ENCODE measurements at places on chromosomes 1 and 21.

DNA sequence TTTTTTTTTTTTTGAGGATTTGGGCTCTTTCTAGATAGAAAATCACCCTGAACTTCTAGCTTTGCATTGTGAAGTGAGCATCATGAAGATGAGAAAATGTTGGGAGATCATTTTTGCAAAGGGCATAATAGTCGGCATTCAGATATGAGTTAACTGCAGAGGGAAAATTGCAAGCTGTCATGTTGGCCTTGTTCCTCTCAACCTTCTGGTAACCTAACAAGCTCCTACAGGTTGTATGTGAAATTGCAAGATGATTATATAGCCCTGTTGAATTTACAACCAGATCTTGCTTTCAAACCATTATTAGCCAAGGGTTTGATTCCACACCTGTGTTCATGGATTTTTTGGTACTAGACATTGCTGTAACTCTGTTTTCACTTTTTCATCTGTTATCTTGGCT lies 2.2 kb downstream of the ELOA start:
- peak; percentile 64 for DNase-seq

GRCh38 chr1:29428280-29428615 lies 191.9 kb downstream of the PTPRU start:
- no peak for DNase-seq

- DNase-seq = peak; percentile 45
These were observed 60.6 kb upstream of the AKT3 start for GRCh38 chr1:243910607-243911006.

- peak; percentile 86 for DNase-seq
These were observed 52.6 kb downstream of the S100B start for GRCh38 chr21:46552274-46552673.

DNA sequence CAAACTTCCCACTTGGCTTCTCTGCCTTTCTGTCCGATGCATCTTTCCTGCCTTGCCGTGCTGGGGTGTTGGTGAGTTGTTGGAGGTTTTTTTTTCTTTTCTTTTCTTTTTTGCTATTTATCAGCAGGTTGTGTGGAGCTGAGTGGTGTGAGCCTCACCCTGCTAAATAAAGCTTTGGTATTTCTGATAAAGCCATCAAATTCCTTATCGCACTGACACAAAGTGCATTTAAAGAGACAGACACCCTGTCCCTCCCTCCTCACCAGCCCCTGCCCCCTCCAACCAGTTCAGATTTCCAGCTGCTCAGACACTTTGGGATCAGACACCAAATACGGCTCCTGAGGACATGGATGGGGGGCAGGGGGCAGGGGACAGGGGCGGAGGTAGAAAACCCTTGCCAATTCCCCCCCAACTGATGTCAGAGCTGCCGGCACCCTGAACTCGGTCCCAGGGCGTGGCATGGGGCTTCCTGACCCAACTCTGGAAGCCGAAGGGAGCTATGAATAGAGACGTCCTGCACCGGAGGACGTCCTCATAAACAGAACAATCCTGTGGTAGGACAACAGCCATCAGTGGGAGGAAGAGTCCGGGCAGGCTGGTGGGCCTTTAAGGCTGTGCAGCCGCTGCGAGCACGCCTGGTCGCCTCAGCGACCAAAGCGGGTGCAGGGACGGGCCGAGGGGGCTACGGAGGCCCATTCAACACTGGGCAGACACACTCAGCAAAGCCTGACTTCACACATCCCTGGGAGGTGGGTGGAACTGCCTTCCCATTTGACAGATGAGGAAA lies 79.0 kb downstream of the CASZ1 start:
- no peak for DNase-seq

- no peak for DNase-seq
These were observed 18.4 kb upstream of the REG4 start for GRCh38 chr1:119829625-119830024.

DNA sequence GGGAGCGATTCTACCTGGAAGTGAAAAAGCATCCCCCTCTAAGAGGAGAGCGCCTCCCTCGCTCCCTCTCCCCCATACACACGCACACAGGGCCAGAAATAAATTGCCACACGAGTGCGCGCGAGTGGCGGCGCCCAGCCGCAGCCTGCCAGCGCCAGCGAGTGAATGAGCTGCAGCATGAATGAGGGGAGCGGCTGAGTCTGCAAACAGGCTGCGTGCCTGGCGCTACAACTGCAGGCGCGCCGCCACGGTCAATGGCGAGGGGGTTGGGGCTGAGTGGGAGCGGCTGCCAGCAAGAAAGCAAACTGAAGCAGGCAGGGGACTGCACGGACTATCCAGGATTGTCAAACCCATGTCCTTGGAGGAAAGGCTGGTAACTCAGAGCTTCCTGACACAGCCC lies 2.2 kb downstream of the CAMK1G start:
- DNase-seq = no peak

GRCh38 chr21:40847951-40848350 lies 993 bp upstream of the DSCAM start:
- no peak for DNase-seq

DNA sequence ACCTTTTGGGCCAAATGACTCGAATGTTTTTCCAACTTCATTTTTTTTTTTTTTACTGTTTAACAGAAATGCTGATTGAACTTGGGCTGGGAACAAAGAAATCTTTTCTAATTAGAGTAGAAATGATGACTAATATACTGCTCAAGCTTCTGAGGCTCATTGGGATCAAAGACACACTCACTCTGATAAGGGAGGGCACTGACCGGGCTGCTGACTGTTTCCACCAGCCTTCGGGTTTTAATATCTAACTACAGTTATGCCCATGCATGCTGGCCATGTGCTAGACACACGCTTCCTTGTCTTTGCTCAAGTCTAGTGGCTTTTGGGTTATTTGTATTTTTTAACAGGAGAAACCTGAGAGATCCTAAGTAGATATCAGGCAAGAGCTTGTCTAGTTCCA lies 16.8 kb downstream of the ZBTB18 start:
- DNase-seq = no peak

DNA sequence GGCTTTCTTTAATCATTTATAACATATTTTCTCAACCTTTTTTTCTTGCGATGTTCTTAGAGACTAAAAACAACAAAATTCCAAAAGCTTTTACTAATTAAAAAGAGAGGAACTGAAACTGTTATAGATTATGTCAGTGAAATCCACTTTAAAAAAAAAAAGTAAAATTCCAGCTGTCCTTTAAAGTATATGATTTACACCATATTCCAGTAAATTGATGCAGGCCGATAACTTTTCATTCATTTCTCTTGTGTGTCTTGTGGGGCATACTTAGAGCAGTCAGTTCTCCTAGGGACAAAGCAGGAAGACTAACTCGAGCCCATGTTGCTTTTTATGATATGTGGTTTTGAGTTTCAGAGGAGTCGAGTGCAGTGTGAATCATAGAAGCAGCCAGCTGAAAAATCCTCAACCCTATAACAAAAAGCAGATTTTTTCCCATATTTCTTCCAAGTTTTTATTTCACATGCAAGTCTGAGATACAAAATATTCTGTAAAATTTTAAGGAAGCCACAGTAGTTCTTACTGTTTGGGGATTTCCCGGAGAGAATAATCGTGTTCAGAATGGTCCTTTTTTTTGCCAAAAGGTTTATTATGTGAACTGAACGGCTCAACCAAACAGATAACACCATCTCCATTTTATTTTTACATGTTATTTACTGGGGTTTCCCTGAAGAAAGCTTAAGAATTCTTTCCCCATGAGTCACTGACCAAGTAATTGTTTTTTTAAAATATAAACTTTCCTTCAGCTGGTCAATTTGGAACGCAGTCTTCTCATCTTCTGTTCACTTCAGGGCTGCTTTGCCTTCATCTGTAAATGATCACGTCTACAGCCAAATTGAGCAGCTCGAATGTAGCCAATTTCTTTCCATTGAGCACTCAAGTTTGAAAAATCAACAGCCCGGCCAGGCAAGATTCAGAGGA lies 77.0 kb upstream of the C1orf105 start:
- peak; percentile 36 for DNase-seq

DNA sequence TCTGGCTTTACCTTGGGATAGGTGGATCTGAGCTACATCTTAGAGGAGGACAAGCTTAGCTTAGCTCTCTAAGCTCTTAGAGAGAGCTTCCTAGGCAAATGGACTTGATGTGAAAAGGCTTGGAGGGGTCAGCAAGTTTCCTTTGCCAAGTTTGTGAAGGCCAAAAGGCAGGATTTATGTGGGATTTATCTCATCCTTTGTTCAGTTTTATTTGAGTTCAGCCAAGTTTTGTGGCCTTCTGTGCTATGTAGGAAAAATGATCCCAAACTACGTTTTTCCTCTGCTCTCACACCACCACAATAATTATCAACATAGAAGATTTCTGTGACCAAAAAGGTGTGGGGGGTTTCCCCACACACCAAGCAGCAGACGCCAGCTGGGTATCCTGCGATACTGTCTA lies 26.0 kb upstream of the RNF11 start:
- DNase-seq = no peak

- peak; percentile 66 for DNase-seq
These were observed 1.5 kb upstream of the COL16A1 start for GRCh38 chr1:31705080-31705866.

Data from suppressor macrophage treated with lipopolysaccharide for 1 hour (primary cell).